ENCODE measurements at places on chromosomes 1 and 21.

DNA sequence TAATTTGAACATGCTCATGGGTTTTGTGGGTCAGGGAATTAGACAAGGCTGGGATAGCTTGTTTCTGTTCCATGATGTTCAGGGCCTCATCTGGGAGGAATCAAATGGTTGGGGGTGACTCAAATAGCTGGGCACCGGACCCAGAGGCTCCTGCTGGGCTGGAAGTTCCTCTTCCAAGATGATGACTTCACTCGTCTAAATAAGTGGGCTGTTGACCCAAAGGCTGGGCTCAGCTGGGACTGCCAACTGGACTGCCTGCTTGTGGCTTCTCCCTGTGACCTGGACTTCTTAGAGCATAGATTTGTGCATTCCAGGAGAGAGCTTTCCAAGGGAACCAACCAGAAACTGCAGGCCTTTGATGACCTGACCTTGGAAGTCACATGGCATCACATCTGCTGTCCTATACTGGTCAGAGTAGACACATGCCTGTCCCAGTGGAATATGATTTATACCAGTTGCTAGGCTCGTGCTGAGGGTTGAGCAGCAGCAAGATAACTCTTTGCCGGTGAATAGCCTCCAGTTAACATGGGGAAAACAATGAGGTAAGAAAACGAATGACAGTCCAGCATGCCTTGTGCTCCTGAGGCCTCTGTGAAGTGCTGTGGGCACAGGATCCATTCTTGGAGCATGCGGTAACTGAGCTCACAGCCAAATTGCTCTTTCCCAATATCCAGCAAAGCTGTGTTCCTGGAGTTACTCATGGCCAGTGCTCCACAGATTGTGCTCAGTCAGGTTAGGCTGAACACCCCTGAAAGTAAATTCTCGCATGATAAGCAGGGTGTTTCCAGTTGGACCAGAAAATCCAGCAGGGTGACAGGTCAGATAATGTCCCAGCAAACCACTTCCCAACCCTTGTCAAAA is 272.9 kb upstream of the TMEM51 start:
- no peak for DNase-seq

DNA sequence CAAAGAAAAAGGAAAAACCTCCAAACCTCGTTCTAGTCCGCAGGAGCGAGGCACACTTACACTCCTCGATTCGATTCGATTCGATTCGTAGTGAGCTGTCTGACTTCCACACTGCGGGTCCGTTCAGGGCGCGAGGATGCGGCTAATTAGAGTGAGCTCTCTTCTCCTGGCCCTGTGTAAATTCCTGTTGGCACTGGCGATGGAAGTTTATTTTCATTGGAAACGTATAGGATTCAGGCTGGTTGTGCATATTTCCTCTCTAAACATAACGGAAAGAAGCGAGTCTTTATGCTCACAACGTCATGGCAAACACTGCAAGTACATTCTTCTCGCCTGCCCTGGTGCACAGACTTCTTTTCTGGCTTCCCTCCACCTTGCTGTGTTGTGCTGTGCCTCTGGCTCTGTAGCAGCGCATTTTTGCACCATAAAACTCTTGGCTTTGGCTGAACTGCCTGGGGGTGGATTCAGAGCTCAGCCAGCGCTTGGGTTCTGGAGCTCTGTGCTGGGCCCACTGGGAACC is 2.7 kb downstream of the HUNK start:
- no peak for DNase-seq

GRCh38 chr21:39014747-39015146 is 168.5 kb downstream of the PSMG1 start:
- DNase-seq: no peak

DNA sequence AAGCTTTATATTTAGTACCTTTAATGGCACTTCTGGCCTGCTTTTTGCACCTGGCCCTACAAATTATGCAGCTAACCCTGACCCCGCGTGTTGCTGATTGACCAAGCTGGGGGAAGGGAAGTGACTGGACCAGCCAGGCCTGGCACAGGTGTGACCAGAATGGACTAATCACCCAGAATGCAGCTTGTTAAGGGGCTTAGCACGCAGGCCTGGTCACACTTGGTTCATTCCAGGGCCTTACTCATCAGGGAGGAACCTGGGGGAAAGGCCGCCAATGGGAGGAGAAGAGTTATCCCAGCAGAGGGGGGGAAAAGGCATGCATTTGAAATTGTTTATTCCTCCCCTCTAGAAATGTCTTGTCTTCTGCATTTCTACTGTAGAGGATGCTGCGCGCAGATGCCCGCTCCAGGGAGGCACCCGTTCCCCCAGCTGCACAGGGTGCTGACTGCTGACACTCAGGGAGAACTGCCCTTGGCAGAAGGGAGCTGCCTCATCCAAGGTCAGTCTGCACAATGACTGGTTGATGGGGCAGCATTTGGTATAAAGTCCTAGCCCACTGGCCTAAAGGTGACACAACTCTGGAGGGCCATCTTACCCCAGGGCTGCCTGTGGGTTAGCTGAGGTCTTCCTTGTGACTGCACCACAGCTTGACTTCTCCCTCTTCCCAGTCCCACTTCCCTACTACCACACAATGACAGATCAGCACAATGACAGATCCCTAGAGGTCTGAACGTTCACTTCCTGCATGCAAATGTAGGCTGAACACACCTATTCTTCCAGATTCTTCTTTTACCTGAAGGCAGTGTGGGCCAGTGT is 29.0 kb downstream of the DHCR24 start:
- DNase-seq: peak; percentile 46

DNA sequence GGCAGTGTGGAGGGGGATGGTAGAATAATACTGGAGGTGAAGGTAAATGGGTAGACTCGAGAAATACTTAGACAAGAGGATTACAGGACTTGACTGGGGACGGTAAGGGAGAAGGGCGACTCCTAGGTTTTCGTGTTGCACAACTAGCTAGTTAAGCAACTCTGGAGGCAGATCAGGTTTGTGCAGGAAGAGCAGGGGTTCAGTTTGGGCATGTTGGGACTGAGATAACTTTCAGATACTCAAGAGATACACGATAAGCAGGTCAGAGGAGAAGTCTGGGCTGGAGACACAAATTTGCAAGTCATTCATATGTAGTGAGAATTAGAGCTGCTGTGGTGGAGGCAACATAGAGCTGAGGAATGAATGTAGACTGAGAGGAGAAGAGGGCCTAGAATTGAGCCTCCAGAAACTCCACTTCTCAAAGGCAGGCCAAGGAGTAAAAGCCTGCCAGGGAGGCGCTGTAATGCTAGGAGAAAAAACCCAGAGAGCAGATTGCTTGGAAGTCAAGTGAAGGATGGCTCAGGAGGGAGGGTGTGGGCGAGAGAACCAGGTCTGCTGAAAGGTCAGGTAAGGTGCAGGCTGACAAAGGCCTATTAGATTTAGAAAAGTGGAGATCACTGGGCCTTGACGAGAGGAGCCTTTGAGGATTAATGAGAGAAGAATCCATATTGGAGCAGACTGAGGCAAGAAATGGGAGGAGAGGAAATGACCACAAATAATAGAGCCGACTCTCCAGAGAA is 20.8 kb downstream of the MAB21L3 start:
- DNase-seq: no peak

DNA sequence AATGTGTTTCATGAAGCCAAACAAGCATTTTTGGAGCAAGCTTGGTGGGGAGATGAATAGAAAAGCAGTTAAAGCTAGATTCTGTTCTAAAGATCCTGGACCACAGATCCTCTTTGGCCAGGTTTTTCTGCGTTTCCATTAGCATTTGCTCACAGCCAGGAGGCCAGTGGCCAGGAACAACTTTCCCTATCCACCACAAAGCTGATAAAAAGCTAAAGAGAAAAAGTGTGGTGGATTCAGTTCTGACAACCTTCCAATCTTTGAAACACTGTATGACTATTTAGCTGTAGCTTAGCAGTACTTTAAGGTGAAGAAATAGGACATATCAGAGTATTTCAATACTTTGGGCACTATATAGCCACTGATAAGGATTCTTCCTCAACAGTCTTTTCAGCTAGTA is 3.0 kb upstream of the NEK7 start:
- no peak for DNase-seq

- no peak for DNase-seq
Measured at GRCh38 chr1:99347041-99347684, 82.9 kb downstream of the PLPPR4 start.

DNA sequence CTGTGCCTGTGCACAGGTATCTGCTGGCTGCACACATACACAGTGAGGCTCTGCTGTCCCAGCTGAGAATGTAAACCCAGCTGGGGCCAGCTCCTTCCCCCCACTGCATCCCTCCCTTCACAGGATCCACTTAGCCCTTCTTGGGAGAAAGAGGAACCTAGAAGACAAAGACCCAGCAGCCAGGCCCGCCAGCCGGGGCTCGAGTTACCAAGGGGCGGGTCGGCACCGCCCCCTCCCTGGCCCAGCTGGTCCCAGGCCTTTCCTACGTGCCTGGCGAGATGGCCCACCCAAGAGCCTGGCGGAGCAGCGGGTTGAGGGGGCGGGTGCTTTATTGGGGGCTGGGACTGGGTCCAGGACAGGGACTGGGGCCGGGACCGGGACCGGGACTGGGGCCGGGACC is 2.1 kb downstream of the SH3BGRL3 start:
- no peak for DNase-seq

DNA sequence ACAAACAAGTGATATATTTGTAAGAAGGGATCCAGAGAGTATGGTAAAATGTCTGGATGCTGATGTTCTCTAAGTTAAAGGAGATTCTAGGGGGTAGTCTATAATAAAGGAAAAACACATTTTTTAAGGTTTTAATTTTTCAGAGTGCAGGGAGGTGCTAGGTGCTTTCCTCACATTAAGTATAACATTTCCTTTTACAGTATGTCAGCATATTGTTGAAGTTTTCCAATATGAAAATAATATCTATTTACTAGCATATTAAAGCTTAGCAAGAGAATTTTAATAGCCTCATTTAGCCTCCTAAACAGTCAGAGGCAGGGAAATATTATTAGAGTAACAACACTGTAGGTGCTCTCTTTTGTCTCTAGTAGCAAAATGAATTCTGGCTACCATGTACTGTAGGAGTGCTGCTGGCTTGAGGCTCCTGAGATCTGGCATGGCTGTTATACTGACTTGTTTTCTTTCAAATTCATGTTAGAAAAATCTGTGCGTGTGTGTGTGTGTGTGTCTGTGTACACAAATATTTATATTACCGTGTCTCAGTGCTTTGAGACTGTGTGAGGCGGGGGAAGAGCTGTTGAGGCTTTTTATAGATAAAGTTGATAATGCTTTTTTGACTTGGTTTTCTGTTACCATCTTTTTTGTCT is 71.0 kb downstream of the POU2F1 start:
- no peak for DNase-seq

GRCh38 chr1:169970114-169970513 is 76.4 kb upstream of the SCYL3 start:
- no peak for DNase-seq

DNA sequence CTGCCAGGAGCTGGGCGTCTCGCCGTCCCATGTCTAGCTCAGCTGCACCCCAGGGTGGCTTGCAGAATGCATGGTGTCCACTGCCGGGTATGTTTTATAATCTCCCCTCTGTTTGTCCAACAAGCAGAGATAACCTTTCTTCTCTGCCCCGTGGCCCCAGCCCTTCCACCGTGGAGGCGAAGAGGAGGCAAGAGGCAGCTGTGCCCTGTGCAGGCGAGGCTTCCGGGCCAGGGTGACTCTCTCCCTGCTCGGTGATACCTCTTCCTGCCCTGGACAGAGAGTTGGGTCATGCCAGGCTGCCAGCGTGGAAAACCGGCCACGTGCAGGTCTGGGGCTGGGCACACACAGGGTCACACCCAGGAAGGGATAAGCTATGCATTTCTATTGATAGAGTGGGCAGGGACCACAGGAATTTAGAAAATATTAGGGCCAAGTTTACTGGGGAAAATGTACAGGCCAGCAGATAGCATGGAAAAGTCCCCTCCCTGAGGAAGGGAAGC is at the start of gene TFF2:
TFF2 (minus strand) TSS at position 68 of the 500 bp plus-strand sequence; CDS start at position 31, 37 bp downstream.
- DNase-seq: no peak

GRCh38 chr1:35574655-35575415 is 1.7 kb downstream of the TFAP2E start:
- DNase-seq: no peak

- no peak for DNase-seq
Measured at GRCh38 chr1:96492236-96492635, 229.3 kb upstream of the PTBP2 start.

GRCh38 chr1:168714012-168714411 is 15.0 kb downstream of the DPT start:
- no peak for DNase-seq

GRCh38 chr1:61378494-61379180 is 296.3 kb downstream of the NFIA start:
- DNase-seq: no peak

Measured in right renal cortex interstitium (tissue), 3 donors.